ENCODE measurements at places on chromosomes 6 and 20.

DNA sequence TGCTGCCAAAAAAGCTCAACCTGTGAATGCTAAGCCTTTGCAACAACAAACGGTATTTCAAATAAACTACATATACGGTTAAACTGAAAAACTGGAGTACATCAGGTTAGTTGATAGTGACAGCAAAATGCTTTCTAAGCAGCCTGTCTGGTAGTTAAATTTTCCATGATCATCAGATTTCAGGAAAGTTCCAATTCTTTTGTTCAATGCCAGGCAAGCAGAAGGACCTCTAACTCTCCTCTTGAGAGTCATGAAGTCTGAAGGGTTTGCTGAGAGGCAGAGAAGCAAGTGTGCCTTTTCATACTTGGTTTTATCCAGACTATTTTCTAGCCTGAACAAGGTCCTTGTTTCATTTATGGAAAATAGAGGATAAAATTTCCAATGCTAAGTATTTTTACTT lies 4.5 kb downstream of the FLRT3 start:
- no peak for DNase-seq

DNA sequence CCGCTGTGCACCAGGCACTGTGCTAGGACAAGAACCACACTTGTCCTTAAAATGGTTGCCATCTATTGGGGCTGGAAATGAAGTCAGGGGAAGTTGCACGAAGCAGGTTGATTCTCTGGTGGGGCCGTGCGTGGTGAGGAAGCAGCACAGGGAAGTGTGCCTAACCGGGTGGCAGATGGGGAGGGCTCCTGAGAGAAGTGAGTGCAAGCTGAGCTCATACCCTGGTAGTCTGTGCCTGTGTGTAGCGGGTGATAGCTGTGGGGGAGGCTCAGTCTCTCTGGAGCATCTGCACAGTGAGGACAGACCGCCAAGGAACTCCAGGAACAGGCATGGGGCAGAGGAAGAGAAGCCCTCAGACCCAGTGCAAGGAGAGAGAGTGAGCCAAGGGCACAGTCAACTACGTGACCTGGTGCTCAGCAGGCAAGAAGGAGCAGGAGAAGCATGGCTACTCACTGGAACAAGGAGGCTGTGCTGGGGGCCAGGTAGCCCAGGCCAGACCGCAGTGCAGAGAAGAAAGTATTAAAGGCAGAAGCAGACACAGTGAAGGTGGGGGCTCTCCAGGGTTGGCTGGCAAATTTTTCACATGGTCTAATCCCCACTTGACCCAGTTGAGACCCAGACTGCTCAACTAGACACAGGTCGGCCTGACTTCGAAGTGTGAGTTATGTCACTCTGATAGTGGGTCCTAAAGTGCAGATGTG lies 155.0 kb downstream of the CDH26 start:
- no peak for DNase-seq

GRCh38 chr20:40547483-40548091 lies 141.4 kb downstream of the MAFB start:
- DNase-seq, result no peak

DNA sequence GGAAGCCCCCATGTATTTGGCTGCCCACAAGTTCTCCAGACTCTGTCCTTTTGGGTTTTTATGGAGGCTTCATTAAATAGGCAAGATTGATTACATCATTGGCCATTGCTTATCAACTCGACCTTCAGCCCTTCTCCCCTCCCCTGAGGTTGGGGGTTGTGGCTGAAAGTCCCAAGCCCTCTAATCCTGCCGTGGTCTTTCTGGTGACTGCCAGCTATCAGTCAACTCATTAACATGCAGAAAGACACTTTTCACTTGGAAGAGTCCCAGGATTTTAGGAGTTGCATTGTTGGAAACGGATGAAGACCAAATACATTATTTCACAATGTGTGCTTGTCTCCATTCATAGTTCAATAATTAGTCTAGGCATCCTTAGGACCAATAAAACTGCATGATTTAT lies 9.5 kb downstream of the CDC5L start:
- DNase-seq, result no peak

DNA sequence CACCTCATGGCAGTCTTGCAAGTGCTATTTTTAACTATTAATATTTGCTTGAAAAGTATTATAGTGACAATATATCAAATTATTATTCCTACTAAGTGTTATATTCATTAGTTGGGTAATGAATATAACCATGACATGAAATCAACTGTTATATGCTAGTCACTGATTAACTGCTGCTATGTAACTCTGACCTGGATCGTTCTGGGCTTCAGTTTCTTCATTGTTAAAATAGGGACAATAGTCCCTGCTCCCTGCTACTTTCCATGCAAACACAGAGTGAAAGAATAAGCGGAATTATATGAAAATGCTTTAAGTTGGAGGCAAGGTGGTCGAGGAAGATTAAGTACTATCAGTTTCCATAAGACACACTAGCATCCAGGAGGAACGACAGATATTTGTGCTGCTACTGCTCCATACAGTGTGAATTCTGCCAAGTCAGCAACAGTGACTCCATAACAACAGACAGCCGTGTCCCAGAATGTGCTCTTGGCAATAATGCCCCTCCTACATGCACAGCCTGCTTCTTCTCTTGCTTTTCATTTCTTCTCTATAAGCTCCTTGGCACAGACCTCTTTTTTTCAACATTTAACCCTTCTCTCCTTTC lies 107.2 kb downstream of the CHD6 start:
- no peak for DNase-seq

DNA sequence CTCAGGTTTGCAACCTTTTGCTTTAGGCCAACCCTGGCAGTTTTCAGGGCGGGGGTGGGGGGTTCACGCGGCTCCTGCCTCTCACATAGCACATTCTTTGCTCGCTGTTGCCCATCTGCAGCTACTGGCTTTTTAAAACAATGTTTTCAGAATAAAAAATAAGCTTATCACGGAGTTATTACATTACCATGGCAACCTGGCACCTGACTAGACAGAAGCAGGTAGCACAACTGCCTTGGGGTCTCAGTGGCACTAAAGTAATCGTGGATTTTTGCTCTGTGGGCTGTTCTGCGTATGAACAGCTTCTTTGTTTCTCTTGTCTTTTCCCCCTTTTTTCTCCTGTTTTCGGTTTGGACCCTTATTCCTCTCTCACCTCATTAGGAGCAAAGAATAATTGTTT lies 9.1 kb upstream of the MANBAL start:
- no peak for DNase-seq

- no peak for DNase-seq
Observed at GRCh38 chr20:13644010-13644409, 5.3 kb upstream of the TASP1 start.

DNA sequence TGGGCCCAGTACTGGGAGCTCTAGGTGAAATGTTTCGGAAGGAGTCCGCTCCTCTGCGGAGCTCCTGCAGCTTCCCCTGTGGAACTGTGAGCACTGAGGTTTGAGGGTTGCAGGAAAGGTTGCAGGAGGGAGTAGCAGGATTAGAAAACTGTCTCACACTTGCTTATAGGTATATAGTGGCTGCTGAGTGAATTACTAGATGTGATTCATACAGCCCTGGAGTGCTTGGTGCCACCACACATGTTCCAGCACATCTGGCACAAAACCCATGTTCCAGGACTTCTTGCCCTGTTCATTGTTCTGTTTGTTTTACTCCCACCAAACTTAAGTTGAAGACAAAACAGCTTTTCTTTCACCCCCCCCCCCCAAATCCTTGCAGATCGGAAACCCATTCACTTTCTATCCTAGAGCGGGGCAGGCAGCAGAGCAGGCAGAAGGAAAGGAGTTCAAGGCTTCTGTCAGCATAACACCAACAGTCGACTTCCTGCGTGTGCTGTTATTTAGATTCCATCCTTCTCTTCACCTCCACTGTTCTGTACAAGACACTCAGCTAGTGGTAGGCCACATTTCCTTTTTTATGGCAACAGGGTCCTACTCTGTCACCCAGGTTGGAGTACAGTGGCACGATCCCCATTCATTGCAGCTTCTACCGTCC lies 669 bp upstream of the PEX6 start:
- DNase-seq, result no peak

DNA sequence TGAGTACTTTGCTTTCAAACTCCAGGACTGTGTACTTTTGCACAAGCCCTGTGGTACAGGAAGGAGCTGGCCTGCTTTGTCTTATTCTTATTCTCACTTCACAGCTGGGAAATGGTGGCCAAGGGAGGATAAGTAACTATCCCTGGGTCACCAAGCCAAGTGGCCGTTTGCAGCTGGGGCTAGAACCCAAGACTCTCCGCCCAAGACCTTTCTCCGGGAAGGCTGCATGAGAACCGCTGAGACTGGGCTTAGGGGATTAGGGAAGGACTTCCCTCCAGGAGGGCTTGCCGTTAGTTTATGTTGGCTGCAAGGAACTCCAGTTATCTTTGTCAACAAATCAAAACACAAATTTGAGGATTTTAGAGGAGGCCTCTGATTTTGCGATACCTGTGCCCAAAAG lies 343.2 kb upstream of the RNF24 start:
- DNase-seq, result no peak

- DNase-seq, result no peak
Observed at GRCh38 chr20:36051318-36052116, 83.1 kb downstream of the CNBD2 start.

GRCh38 chr6:71011871-71012371 lies 55.1 kb upstream of the B3GAT2 start:
- no peak for DNase-seq

DNA sequence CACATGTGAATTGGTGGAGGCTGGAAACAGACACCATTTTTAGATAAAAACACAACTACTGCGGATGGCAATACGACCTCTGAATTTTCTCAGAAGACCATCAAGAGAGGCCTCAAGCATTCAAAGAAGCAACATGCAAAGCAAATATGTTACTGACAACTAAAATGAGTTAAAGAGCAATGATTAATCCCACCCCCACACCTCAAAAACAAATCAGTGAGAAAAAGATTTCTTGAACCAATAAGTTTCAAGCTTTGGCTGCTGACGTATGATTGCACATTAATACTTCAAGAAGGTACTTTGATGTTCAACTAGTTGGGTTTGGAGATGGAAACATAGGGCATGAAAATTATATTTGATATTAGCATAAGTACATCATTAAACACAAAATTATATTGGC lies 982 bp downstream of the MMUT start:
- DNase-seq, result no peak

DNA sequence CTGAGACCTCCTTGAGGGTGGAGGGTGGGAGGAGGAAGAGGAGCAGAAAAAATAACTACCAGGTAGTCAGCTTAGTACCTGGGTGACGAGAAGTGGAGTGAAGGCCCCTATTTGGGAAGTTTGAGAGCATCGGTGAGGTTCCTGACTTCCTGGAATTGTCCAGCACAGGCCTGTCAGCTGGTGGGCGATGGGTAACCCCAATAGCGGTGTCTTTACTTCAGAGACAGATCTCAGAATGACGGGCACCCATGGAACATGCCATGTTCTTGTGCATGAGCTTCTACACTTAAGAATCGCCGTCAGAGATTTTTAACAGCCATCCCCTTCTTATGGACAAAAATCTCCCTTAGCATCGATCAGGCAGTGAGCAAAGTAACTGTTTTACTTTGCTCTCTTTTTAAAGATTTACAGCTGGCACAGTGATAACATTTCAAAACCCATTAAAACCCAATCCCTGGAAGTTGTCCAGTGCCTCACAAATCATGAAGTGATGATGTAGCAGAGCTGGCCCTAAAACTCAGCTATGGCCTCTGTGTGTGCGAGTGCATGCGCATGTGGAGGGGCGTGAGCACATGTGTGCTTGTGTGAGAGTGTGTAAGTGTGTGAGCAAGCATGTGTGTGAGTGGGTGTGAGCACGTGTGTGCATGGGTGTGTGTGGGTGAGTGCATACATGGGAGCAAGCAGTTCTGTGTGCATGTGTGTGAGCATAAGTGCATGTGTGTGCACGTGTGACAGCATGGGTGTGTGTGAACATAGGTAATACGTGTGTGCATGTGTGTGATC lies 85.2 kb downstream of the DLL1 start:
- no peak for DNase-seq

DNA sequence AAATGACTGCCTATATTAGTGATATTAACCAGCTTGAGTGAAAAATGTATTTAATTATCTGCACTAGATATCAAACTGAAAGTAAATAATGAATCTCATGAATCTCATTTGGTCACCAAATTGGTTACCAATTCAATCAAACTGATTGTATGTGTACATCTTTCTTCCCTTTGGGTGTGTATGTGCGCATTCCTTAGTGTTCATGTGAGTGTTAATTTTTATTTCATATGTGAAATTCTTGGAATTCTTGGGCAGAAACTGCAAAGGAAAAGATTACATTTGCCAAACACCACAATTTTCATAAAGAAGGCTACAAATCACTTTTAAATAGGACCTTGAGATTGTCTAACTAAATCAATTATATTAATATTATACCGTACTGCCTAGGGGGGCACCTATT lies 648.4 kb upstream of the MARCKS start:
- DNase-seq, result no peak

- DNase-seq, result no peak
Observed at GRCh38 chr6:136506124-136506799, 44.0 kb downstream of the MAP7 start.

DNA sequence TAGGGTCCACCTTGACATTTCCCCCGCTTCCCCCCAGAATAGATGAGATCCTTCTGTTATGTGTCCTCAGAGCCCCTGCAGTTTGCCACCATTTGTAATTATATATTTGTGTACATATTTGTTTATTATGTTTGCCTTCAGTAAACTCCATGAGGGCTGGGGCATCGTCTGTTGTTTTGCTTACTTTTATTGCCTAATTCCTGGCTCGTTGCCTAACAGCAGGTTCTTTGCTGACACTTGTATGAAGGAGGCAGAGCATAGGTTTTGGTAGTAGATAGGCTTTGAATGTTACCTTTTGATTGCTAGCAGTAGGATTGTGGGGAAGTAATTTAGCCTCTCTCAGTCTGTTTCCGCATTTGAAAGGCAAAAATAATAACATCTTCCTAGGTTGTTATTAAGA lies 9.9 kb downstream of the MAP3K4 start:
- DNase-seq, result no peak

- no peak for DNase-seq
Observed at GRCh38 chr20:56347628-56348304, 11.0 kb upstream of the FAM210B start.

- DNase-seq, result no peak
Observed at GRCh38 chr20:22925613-22925983, 109.5 kb upstream of the SSTR4 start.

DNA sequence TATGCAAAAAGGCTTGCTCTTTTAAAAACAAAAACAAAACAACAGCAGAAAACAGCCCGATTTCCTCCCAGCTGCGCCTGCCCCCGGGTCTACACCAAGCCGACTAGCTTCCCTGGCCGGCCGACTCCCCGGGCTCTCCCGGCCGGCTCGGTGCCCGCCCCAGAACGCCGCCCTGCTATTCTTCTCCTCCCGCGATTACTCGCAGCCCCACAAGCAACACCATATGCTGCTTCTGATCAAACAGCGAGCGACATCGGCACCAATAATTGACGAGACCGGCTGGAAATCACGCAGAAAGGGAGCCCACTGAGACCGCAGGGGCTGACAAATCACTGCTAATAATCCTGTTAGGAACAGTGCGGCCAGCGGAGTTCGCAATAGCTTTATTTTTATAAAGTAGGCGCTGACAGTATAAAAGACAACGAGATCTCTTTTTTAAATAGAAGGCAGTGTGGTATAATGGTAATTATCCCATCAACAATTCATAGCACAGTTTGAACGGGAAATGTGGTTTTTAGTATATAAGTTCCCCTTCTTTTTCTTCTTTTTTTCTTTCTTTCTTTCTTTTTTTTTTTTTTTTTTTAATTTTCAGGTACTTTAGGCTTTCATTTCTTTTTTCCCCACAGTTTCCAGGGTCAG lies 3.3 kb downstream of the SIM1 start:
- no peak for DNase-seq

GRCh38 chr6:3202999-3203696 lies 24.3 kb downstream of the TUBB2B start:
- no peak for DNase-seq
